ENCODE measurements at places on chromosomes 3 and 15.

DNA sequence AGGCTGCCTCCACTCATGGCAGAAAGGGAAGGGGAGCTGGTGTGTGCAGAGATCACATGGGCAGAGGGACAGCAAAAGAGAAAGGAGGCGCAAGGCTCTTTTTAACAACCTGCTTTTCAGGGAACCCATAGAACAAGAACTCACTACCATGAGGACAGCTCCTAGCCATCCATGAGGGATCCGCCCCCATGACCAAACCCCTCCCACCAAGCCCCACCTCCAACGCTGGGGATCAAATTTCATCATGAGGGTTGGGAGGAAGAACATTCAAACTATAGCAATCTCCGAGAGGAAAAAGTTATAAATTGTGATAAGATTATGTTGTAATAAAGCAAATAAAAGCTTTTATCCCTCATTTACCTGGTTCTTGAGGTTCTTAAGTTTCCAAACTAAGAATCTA lies 84.7 kb upstream of the LMCD1 start:
- DNase-seq = peak; percentile 15

DNA sequence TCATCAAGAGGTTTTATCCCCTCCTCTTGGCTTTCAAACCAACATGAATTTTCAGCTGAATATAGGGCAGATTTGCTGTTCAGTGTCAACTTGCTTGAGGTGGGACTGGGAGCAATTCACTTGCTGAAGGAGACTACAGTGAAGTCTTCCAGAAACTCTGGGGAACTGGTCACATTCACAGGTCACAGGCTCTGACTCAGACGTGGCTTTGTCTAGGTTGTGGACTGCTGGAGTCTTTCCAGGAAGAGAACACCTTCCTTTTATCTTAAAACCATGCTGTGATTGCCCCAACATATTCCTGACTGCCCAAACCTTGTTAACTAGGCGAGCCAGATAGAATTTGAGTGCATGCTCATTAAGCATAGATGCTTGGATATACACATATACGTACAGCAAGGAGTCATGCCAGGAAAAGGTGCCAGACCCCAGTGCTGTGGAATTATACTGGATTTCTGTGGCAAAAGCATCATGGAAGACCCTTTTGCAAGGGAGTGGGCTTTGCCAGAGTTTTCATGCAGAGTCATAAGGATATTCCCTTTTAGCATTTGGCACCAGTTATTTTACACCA lies 399.1 kb upstream of the TBL1XR1 start:
- no peak for DNase-seq

DNA sequence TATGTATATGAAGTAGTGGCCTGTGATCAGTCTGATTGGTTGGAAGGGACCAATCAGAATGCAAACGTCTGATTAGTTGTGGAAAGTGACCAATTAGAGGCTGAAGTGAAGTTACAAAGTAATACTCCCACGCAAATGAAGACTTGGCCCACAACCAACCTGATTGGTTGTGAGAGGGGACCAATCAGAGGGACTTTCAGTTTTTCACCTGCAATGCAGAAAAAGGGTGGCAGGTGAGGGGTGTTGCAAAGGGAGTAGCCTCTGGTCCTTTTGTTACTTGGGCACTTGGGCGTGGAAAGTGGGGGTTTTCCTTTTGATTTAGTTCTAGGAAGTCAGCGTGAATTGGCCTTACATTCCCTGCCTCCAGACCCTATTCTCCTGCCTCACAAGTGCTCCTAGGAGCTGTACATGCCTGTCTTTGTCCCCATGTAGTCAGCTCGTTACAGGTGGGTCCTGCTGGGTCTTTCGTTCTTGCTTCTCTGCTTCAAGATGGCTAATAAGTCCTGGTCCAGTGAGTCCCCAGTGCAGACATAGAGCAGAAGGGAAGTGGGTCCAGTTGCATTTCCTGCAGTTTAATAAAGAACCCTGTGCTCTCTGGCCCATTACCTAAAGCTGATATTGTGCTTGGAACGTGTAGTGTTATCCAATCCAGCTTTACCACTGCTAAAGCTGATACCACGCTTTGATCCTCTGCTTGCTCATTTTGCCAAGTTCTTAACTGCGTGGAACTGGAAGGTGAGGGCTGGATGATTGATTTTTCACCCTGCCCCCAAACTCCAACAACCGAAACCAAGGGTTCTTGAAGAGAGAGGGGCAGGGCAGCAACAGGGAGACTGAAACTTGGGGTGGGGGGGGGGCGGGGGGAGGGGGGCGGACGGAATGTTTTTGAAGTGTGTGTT lies 46.0 kb upstream of the CD47 start:
- no peak for DNase-seq

GRCh38 chr3:194730365-194730764 lies 44.7 kb downstream of the FAM43A start:
- no peak for DNase-seq

GRCh38 chr3:51110586-51110985 lies 274.5 kb upstream of the MANF start:
- no peak for DNase-seq
